Adrenal gland (tissue), 19 donors: ENCODE measurements at places on chromosomes 2 and 18. TPM values are rescaled to one million over a fixed set of nuclear protein-coding genes. Genes with fewer than 3 reads are reported as not detected.

GRCh38 chr2:101431486-101431885, 43.4 kb downstream of the RFX8 start:
- DNase-seq = no peak

DNA sequence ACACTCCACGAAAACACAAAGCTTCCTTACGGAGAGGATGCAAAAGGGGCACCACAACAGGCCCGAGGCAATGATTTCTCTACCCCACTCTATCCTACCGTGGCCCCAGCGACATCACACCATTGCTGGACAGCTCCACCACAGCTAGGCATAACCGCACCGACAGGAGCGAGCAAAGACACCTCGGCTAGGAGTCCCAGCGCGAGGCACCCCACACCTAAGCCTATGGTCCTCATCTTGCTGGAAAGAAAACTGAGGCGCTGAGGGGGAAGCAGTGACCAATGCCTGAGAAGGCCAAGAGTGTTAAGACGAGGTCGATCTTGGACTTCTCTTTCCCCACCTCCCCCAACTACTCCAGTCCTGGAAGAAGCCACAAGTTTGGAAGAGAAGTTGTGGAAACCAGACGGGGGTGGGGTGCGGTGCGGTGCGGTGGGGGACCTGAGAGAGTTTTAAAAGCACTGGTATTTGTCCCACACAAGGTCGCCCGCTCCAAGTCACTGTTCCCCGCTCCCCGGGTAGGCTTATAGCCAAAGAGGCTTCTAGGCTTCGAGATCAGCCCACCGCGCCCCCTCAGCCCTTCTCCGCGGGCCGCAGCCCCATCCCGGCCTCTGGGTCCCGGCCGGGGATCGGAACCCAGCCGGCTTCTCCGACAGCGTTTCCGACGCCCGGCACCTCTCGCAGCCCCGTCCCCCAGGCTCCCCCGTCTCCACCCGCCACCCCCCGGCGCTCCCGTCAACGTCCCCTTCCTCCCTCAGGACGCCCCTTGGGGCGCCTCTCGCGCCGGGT, 766 bp downstream of the PDE6D start:
- DNase-seq = peak; percentile 25

DNA sequence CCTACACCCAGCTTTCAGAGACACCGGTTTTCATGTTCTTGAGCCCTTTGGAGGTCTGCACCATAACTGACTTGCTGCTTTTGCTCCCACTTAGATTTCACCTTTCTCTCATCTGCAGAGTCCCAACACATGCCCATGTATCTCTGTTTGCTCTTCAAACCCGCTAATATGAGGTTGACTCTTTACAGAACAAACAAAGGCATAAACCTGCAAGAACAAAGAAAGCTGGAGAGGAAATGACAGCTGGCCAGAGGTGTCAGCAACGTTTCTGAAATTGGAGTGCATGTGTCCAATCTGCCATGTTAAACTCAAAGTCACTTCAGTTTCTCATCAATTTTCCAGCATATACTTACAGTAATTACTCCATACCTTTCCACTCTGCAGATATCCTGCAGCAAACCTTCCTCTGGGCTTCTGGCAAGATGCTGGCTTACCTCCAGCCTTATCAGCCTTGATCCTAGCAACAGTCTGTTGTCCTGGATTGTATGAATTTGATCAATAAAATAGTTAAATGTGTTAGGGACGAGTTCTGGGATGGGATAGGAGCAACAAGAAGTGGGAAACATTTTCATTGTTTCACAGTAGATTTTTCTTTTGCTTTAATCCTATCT, 157.4 kb downstream of the FHOD3 start:
- DNase-seq = no peak

GRCh38 chr2:64699712-64700111, 46.0 kb upstream of the SERTAD2 start:
- no peak for DNase-seq

- peak; percentile 12 for DNase-seq
Measured at GRCh38 chr2:232228971-232229894, 149.3 kb upstream of the ALPP start.

DNA sequence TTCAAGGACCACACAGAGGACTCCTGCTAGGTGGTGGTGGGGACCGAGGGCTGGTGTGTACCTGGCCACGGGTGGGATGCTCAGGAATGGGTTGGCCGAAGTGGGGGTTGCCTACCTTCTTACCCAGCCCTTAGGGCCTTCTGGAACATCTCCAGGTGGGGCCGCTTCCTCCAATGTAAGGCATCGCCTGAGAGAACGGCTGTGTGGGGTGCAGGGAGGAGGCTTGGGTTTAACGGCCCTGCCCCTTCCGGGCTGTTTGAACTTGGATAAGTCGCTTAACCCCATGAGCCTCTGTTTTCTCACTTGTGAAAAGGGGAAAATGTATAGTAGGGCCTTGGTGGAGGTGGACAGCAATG, 35.0 kb downstream of the EMILIN2 start:
- DNase-seq = no peak

- no peak for DNase-seq
Measured at GRCh38 chr18:78511666-78512601, 467.7 kb upstream of the SALL3 start.

DNA sequence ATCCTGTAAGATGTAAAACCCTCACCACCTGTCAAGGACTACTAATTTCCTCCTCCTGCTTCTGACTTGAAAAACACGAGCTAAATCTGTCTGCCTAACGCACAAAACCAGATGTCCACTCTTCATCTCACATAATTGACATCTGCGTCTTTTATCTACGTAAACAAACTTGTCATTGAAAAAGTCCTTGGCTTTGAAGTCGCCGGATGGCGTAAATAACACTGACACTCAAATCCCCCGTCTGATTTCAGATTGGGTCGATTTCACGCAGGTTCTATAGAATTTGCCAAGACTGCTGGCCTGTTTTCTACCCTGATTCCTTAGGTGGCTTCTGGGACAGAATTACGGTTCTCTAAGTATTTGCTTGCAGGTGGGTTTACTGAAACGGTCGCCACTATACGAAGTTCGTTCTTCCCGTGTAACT, 539 bp upstream of the MOB4 start:
- peak; percentile 64 for DNase-seq

DNA sequence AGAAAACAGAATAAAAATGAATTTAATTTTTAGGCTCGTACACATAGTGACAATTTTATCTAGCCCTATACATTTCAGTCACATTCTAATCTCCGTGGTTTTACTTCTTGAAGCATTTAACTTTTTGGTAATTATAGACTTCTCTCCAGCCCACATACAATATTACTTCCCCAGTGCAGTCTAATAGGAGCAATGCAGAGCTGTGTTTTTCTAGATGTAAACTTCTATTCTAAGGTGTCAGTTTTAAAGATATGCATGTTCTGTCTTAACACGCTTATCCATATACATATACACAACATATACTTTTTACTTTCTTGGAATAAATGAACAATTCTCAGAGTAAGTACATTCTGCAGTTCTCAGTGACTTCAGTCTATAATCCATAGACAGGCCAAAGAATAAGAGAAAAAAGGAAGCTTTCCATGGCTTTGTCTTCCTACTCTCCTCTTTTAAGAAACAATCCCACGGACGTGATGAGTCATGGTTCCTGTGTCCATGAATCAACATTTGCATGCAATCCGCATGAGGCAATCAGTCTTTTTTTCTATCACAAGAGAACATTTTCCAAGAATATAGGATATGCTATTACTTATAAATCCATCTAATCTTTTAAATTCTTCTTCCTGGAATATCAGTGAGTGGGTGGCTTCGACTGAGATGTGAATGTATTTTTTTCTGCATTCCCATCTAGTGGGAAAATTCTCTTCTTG, 42.8 kb downstream of the CCDC102B start:
- peak; percentile 58 for DNase-seq

DNA sequence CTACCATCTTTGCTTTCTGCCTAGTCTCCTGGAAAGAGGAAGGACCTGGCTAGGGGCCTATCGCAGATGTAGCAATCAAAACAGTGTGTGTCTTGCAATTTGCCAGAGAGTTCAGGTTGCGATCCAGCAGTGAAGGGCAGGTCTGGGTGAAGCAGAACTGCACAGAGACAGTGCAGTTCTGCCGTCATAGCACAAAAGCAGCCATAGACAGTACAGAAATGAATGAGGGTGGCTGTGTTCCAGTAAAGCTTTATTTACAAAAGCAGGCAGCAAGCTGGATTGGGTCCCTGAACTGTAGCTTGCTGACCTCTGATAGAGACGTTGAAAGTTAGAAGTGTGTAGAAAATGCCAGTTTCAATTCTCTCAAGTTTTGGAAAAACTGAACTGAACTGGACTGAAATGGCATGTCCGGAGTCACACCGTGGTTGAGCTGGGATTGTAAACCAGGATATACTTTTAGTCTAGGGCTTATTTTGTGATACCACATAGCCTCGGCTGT, 186.8 kb downstream of the LTBP1 start:
- DNase-seq = peak; percentile 22

- DNase-seq = no peak
Measured at GRCh38 chr2:154693741-154694340, 4.7 kb upstream of the KCNJ3 start.

DNA sequence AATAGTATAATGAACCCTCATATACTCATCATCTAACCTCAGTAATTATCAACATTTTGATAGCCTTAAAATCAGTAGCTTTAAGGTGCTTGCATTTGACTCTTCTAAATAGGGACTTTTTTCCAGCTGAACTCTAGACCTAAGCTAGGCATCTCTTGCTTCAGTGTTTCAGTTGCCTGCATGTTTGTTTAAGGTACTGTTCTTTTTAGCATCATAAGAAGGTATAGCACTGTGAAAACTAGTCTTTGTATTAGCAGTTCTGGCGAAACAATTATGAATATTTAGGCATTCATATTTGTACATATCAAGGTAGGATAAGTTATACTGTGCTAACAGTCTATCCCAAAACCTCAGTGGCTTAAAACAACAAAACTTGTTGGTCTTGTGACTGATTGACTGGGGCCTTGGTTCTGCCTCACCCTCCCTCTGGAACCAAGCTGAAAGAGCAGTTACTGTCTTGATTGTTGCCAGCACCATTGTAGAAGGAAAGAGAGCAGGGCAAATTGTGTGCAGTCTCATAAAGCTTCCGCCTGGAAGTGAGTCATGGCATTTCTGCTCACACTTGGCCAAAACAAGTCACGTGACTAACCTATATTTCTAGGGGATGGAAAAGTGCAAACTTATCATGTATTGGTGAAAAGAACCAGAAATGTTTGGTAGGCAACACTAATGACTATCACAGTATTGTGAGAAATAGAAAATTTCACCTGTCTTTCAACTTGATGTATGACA, 24.3 kb downstream of the GALNT1 start:
- no peak for DNase-seq

- DNase-seq = peak; percentile 65
Measured at GRCh38 chr2:118202707-118203303, 114.5 kb downstream of the INSIG2 start.

GRCh38 chr2:94982675-94983074, 42.8 kb upstream of the MAL start:
- DNase-seq = no peak

- no peak for DNase-seq
Measured at GRCh38 chr2:115880558-115880957, 1438.1 kb downstream of the DPP10 start.

DNA sequence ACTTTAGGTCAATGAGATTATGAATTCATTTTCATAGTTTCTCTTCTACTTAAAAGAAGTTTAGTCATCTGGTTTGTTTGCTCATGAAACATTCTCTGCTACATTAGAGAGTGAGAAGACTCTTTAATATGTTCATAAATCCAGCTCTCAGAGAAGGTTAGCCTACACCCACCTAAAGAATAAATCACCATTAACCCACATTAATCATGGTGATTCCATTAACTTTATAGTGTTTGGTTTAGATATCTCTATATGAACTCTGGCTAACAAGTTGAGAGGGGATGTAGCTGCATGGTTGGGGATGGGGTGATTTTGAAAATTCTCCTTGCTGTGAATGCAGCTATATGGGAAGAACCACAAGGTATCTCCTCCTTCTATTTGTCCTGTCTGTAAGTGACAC, 10.7 kb downstream of the TFPI start:
- DNase-seq = no peak

- DNase-seq = no peak
Measured at GRCh38 chr2:240048237-240048636, 5.1 kb downstream of the OR6B3 start.

DNA sequence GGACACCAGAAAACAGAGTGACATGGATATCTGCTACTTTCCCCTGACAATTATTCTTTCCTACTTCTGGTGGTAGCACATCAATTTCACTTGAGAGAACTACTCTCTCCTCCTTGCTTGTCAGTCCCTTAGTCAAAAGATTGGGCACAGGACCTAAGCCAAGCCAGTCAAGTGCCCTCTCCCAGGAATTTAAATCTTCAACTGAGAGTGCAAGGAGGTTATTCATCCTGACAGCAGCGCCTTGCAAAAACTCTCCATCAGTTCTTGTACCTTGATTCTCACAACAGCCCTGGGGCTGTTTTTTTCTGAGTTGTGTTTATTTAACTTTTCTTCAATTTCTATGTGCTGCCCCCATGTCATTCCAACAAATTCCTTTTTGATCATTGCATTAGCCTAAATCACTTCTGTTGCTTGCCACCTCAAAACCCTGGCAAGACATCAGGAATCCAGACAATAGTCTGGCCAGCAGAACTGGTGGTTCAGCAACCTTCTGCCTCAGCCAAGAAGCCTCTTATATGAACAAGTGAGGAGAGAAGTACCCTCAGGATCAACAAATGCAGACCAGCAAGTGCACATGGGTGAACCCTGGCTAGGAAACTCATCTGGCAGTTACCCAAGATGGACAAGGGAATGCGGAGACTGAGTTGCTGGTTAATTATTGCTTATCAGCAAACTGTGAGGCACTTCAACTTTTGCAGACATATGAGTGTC, 19.4 kb downstream of the COL4A3 start:
- DNase-seq = no peak

GRCh38 chr2:214995926-214996670, 142.3 kb downstream of the ABCA12 start:
- no peak for DNase-seq

TUBA4B gene
- total RNA-seq = not detected

ZNF396 gene
- 2.9 TPM for total RNA-seq

ANKRD30BL gene
- total RNA-seq = not detected

EPHA4 gene
- total RNA-seq = 7.8 TPM

CPLX4 gene
- total RNA-seq = not detected

ATG16L1 gene
- 24.4 TPM for total RNA-seq
